SHP77 treated with DMSO at 0.1 percent for 48 hours (cell line): ENCODE measurements at places on chromosomes 7 and 10.

DNA sequence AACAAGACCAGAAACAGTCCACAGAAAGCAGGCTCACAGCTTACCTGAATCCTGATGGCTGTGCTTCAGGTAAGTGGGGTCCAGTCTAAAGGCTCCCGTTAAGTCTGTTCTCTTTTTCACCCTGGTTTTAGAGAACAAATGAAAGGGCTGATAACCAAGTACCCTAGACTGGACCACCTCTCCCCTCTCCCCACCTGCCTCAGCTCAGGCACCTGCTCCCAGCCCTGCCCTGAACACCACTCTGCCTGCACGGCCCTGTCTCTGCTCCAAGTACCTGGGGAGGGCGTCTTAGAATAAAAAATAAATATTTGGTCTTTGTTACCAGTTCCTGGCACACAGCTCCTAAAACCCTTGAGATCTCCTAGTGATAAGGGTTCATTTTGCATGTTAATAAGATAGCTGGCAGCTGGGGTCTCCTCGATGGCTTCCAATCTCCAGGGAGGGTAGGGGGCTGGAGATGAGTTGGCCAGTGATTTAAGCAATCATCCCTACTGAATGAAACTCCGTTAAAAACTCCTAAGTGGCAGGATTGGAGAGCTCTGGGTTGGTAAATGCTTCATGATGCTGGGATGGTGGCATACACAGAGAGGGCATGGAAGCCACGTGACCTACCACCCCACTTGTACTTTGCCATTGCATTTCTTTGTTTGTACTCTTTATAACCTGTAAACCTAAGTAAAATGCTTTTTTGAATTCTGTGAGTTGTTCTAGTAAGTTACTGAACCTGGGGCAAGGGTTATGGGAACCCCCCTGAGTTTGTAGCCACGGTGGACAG lies 29.8 kb upstream of the FIGNL1 start:
- no peak for DNase-seq

DNA sequence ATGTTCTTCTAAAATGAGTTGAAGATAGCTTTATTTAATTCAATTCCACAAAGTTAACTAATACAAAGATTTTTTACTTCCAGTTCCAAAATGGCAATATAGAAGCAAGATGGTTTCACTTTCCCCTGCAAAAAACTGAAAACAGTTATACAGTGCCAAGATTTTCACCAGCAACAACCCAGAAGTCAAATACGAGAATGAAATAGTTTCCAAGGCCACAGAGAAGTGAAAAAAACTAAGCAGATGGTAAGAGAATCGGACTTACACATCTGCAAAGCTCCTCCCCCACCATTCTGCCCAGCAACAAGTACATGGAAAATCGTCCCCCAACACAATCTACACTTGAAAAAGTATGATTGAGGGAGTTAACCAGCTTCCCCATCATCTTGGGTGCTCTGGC lies 30.3 kb upstream of the KEL start:
- no peak for DNase-seq

DNA sequence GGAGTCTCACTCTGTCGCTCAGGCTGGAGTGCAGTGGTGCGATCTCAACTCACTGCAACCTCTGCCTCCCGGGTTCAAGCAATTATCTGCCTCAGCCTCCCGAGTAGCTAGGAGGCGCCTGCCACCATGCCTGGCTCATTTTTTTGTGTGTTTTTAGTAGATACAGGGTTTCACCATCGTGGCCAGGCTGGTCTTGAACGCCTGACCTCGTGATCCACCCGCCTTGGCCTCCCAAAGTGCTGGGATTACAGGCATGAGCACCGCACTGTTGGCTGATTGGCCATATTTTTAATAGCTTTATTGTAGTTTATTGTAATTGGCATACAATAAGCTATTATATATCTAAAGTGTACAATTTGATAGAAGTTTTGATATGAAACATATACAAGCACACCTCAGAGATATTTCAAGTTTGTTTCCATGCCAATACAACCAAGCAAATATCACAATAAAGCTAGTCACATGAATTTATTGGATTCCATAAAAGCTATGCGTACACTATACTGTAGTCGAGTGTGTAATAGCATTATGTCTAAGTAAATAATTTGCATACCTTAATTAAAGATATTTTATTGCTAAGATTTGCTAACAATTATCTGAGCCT lies 5.6 kb downstream of the PLEKHS1 start:
- DNase-seq = no peak

- no peak for DNase-seq
Measured at GRCh38 chr10:82680608-82681007, 805.6 kb downstream of the NRG3 start.

DNA sequence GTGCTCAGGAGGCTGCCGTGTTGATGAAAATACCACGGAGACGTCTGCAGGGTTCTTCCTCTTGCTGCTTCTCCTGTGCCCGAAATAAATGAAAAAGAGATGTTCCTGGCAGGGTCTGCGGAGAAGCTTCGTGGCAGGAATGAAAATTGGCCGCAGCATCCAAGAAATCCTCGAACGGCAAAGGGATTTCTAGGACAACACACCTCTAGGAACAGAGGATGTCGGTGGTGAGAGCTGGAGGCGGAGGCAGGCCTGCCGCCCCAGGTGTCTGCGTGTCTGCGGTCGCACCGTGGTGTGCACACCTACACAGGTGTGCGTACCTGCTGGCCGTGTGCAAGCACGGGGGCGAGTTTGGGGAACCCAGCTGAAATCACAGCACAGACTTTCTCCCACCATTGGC lies 43.4 kb downstream of the TMEM130 start:
- no peak for DNase-seq

GRCh38 chr10:4984971-4985594 lies 18.6 kb downstream of the AKR1C2 start:
- no peak for DNase-seq

DNA sequence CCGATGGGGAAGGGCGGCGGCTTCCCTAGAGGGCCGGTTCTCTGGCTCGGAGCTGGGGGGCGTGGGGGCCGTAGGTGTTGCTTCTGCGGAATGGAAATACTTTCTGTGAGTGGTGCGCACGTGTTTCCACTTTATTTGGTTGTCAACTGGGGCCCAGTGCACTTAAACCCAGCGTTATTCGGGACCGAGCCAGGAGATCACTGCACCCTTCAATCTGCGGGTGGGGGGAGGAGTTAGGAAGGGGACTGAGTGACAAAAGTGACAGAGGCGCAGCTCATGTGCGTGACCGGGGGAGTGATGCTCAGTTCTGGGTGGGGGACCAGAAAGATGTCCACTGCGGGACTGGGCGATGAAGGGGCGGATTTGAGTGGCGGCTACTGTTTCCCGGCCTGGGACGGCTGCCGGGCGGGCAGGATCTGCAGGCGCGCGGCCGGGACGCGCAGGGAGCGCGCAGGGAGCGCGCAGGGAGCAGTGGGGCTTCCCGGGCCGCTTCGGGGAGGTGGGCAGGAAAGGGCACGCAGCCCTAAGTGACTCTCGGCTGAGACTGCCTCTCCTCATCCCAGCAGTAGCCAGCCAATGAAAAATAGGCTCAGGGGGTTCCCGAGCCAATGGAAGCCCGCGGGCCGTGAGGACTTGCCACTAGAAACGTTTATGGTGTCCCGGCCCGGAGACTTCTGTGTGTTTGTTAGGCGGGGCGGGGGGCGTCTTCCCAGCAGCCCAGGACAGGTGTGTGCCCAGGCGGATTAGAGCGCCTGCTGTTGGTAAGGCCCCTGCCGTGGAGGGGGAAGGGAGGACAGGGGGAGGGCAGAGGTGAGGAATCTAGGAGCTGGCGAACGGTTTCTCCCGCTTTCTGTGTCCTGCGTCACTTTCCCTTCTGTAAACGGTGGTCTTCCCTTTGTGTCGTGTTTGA lies 54.3 kb upstream of the KDM7A start:
- DNase-seq = peak; percentile 52

- DNase-seq = no peak
Measured at GRCh38 chr7:37065779-37066271, 341.5 kb upstream of the AOAH start.

DNA sequence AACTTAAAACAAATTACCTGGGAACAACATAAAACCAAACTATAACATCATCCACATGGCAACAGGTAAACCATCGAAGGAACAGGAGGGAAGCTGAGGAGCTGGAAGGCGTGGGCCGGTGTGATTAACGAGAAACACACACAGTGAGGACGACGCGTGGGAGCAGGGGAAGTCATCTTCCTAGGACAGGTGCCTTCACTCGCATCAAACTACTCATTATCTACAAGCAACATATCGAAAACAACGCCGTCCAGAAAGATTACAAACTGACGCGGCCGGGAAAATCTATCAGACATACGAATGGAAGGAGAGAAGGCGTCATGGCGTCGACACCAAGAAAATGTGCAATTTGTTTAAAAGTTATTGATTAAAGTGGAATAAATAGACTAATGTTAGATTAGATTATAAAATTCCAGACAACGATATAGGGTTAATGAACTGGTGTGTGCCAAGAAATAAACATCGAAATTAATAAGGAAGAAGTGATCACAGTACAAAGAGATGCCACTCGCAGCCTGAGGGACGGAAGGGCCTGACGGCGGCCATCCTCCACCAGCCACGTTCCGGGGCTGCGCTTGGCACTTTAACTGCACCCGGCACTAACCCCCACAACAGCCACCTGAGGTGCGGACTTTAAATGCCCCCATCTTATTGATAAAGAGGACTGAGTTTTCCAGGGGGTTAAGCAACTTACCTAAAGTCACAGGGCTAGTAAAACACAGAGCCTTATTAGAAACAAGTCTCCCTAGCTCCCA lies 581.7 kb downstream of the DNAJB6 start:
- DNase-seq = no peak

- DNase-seq = no peak
Measured at GRCh38 chr7:145009876-145010275, 174.0 kb upstream of the TPK1 start.

- no peak for DNase-seq
Measured at GRCh38 chr7:116325517-116325916, 115.2 kb downstream of the TES start.

- DNase-seq = no peak
Measured at GRCh38 chr10:38016354-38016753, 5.9 kb downstream of the ZNF33A start.

- DNase-seq = no peak
Measured at GRCh38 chr10:121751191-121751760, 153.0 kb upstream of the FGFR2 start.

GRCh38 chr7:46352004-46352954 lies 431.2 kb upstream of the IGFBP3 start:
- DNase-seq = peak; percentile 37

DNA sequence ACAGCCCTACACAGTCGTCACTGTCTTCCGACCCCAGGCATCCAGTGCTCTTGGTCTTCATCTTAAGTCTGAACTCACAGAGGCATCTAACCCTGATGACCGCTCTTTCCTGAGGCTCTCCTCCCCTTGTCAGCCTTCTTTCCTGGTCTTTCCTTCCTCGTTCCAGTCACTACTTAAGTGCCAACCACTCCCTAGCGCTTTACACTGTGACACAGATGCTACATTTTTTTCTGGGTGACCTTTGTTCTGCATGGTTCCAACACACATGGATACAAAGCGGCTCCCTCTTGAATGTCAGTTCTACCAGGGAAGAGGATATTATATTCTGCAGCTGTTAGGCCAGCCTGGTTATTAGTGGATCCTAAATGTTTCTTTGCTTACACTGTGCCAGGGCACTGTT lies 12.7 kb downstream of the YWHAG start:
- no peak for DNase-seq

GRCh38 chr7:78280276-78280675 lies 481.7 kb downstream of the PHTF2 start:
- DNase-seq = no peak

GRCh38 chr10:35089611-35090161 lies 455 bp downstream of the CUL2 start:
- DNase-seq = no peak

GRCh38 chr10:81944609-81945008 lies 69.6 kb downstream of the NRG3 start:
- no peak for DNase-seq

GRCh38 chr7:24889611-24890010 lies 90.4 kb downstream of the OSBPL3 start:
- DNase-seq = no peak

- DNase-seq = no peak
Measured at GRCh38 chr10:7405637-7406036, 5.2 kb downstream of the SFMBT2 start.

DNA sequence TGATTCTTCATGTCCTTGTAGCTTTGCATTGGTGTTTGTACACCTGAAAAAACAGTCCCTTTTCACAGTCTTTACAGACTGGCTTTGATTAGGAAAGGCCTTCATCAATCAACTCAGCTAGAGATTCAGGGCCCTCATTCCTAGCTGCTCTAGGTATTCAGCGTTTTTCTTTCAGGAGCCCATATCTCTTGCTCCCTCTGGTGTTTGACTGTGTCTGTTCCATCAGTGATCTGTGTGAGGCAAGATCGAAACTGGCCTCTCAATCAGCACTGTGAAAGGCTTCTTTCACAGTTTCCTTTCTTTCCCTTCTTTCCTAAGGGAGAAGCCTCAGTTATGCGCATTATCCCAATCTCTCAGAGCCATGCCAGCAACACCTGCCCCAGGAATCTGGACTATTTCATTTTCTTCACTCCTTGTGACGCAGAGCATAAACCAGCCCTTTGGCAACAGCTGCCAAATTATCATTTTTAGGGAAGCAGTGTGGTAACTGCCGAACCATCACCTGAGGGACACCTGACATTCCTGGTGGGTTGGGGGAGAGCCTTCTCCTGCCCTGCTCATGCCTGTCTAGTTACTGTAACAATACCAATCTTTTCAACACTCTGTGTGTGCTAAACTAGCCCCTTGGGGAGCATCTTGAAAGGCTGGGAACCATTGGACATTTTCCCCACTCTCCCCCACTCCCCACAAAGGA lies 75.7 kb upstream of the CCDC71L start:
- DNase-seq = no peak

DNA sequence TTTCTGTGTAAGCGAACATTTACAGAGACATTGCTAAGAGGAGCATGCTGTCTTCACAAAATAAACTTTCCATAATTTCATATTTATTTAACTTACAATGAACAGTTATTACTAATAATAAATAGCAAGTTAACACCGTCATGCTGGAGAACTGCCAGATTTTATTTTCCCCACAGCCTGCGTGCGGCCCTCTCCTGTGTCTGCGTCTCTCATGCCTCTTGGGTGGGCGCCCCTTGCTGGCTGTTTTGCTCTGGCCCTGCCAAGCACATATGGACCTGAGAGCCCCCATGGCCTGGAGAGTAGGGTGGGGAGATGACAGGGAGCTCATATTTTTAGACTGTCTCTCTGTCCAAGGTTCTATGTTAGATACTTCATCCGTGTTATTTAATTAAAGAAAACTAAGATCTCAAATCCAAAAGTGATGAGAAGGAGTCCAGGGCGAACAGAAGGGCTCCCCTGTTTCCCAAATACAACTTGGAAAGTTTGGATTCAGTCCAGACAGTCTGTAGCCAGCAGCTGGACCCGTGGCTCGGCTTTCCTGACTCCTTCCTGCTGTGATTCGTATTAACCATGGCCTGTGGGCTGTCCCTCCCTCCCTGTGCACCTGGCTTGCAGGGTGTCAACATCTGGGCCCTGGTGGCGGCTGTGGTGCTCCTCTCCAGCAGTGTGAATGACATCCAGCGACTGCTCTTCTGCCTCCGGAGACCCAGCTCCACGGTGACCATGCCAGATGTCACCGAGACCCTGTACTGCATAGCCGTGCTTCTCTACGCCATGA lies 20.5 kb downstream of the FBH1 start:
- DNase-seq = no peak

GRCh38 chr7:12431886-12432556 lies 28.4 kb upstream of the VWDE start:
- peak; percentile 78 for DNase-seq
